Fibroblast of the aortic adventitia (primary cell): ENCODE measurements at places on chromosomes 3 and 15. TPM values are rescaled to one million over a fixed set of nuclear protein-coding genes. Genes with fewer than 3 reads are reported as not detected.

The SLC12A1 gene
- total RNA-seq: under 0.01 TPM in 1 of 2 replicates, not detected in the other

The C3orf22 gene
- not detected in 2 replicates for total RNA-seq

The GPR62 gene
- total RNA-seq: 0.09 TPM in 1 of 2 replicates, not detected in the other

The ASB14 gene
- total RNA-seq: under 0.01 TPM in 1 of 2 replicates, not detected in the other

The EHHADH gene
- total RNA-seq: 4.3 and 11.7 TPM in 2 replicates

The CHAC1 gene
- total RNA-seq: 4.7 and 11.4 TPM in 2 replicates

The PLSCR2 gene
- not detected in 2 replicates for total RNA-seq

The GNAT1 gene
- not detected in 2 replicates for total RNA-seq

The UBL7 gene
- 50.3 and 52.2 TPM in 2 replicates for total RNA-seq

The CCPG1 gene
- total RNA-seq: 160 and 249 TPM in 2 replicates

The FAM3D gene
- total RNA-seq: not detected in 2 replicates

The DPH3 gene
- 4.5 and 33.4 TPM in 2 replicates for total RNA-seq

The ECE2 gene
- total RNA-seq: not detected in 2 replicates

The NOP10 gene
- total RNA-seq: 27.4 and 285 TPM in 2 replicates

The TSPAN3 gene
- total RNA-seq: 194 and 288 TPM in 2 replicates

The PPP1R14D gene
- not detected in 2 replicates for total RNA-seq

The SEMA3B gene
- 9.7 and 110 TPM in 2 replicates for total RNA-seq

The ATP8B4 gene
- 0.99 and 1.1 TPM in 2 replicates for total RNA-seq

The TMEM87A gene
- total RNA-seq: 71.5 and 79.8 TPM in 2 replicates

The RASGRP1 gene
- 0.09 TPM in 1 of 2 replicates, not detected in the other for total RNA-seq

The SAMD7 gene
- not detected in 2 replicates for total RNA-seq

The EOGT gene
- 26.7 and 41.6 TPM in 2 replicates for total RNA-seq

The DOCK3 gene
- total RNA-seq: 0.36 and 0.41 TPM in 2 replicates

The TXNRD3 gene
- total RNA-seq: 13.2 and 27.9 TPM in 2 replicates

The ROPN1 gene
- not detected in 2 replicates for total RNA-seq

The ANKUB1 gene
- total RNA-seq: not detected in 2 replicates

The GMPS gene
- 87.5 and 88.1 TPM in 2 replicates for total RNA-seq

The C15orf62 gene
- total RNA-seq: 0.18 and 0.57 TPM in 2 replicates

The KCNH8 gene
- total RNA-seq: not detected in 2 replicates

The IMPG2 gene
- 0.45 and 0.65 TPM in 2 replicates for total RNA-seq

The MYD88 gene
- 8.3 and 20.7 TPM in 2 replicates for total RNA-seq

The NRG4 gene
- not detected in 2 replicates for total RNA-seq

The SMCO1 gene
- not detected in 2 replicates for total RNA-seq

The KNG1 gene
- total RNA-seq: not detected in 2 replicates

The MYRIP gene
- total RNA-seq: 8.6 TPM in 1 of 2 replicates, not detected in the other

The GCSAM gene
- total RNA-seq: not detected in 2 replicates

The NEIL1 gene
- 3.5 and 3.8 TPM in 2 replicates for total RNA-seq

The TUSC7 gene
- not detected in 2 replicates for total RNA-seq

The ADAMTSL3 gene
- total RNA-seq: 1.4 and 2.0 TPM in 2 replicates

The LSM3 gene
- 5.6 and 15.6 TPM in 2 replicates for total RNA-seq

The TPRA1 gene
- total RNA-seq: 25.6 and 29.4 TPM in 2 replicates

The ITGA11 gene
- 81.1 and 105 TPM in 2 replicates for total RNA-seq

The ACTRT3 gene
- total RNA-seq: 3.8 and 4.3 TPM in 2 replicates

The MUSTN1 gene
- not detected in 2 replicates for total RNA-seq
